ENCODE measurements at places on chromosomes 11 and 22. TPM values are rescaled to one million over a fixed set of nuclear protein-coding genes. Genes with fewer than 3 reads are reported as not detected.

GRCh38 chr11:120335556-120335907 lies 681 bp upstream of the ARHGEF12 start:
- peak overlapping the region; percentile 77 for H3K4me3 ChIP-seq
- no peak for DNase-seq
- no peaks in the 10 kb centered on the region for H3K36me3 ChIP-seq
- peaks cover 43% of the 10 kb centered on the region for H3K27me3 ChIP-seq

The PTPRCAP gene
- 266 TPM for total RNA-seq

The BACE1 gene
- total RNA-seq: not detected

The TIMM10 gene
- 39.6 TPM for total RNA-seq

GRCh38 chr11:73159297-73159696 lies 17.2 kb upstream of the FCHSD2 start:
- H3K4me1 ChIP-seq: peaks cover 86% of the 10 kb centered on the region
- no peaks in the 10 kb centered on the region for H3K36me3 ChIP-seq
- H3K27me3 ChIP-seq: no peaks in the 10 kb centered on the region
- H3K27ac ChIP-seq: peak overlapping the region; percentile 94
- H3K4me3 ChIP-seq: no peak overlapping the region
- DNase-seq: no peak

DNA sequence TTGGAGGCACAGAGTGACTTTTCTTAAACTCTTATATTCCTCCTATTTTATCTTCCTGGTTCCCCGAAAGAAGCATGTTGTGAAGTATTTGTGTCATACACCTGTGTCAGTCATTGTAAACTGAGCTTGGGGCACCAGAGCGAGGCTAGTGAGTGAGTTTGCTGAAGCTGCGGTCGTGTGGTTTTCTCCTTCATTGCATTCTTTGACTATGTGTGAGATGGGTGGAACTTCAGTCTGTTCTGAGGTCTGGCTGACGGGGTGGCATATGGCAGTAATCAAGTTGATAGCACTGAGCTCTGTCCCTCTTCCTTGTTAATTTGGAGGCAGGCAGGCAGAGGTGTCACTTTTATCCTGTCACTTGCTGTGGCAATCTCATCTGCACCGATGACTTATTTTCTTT lies 4.2 kb downstream of the VPS26B start:
- peak; percentile 90 for DNase-seq
- H3K27ac ChIP-seq: no peak overlapping the region
- H3K27me3 ChIP-seq: peaks cover 47% of the 10 kb centered on the region
- peak overlapping the region; percentile 21 for H3K4me3 ChIP-seq

DNA sequence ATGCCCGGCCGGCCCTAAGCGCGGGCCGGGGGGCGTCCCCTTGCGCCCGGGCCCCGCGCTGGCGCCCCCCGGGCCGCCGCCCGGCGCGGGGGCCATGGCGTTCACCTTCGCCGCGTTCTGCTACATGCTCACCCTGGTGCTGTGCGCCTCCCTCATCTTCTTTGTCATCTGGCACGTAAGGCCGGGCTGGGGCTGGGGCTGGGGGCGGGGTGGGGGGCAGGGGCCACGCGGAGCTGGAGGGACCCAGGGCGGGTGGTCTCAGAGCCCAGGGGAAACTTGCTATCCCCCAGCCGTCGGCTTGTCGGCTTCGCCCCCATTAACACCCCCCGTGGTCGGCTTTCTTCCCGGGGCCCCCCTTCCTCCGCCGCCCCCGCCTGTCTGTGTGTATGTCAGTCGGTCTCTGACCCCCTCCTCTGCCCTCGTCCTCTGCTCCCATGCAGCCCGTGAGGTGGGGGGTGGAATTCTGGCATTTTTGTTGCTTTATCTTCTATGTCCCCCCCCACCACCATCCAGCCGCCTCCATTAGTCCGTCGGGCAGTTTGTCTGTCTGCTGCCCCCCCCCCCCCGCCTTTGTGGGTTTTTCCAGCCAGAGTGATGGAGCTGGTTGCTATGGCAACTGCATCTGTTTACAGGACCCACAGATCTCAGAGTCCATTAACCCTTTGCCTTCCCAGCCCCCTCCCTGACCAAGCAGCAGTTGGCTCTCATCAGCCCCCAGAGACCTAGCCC lies 552 bp downstream of the CNIH2 start:
- H3K27me3 ChIP-seq: peaks cover 16% of the 10 kb centered on the region
- H3K36me3 ChIP-seq: no peaks in the 10 kb centered on the region
- H3K4me1 ChIP-seq: peaks cover 33% of the 10 kb centered on the region
- H3K27ac ChIP-seq: no peak overlapping the region
- no peak overlapping the region for H3K4me3 ChIP-seq
- DNase-seq: peak; percentile 62

- H3K36me3 ChIP-seq: peaks cover 1% of the 10 kb centered on the region
- H3K4me1 ChIP-seq: no peaks in the 10 kb centered on the region
- no peaks in the 10 kb centered on the region for H3K27me3 ChIP-seq
- DNase-seq: no peak
These were observed 57.9 kb downstream of the C2CD3 start for GRCh38 chr11:74112877-74113276.

DNA sequence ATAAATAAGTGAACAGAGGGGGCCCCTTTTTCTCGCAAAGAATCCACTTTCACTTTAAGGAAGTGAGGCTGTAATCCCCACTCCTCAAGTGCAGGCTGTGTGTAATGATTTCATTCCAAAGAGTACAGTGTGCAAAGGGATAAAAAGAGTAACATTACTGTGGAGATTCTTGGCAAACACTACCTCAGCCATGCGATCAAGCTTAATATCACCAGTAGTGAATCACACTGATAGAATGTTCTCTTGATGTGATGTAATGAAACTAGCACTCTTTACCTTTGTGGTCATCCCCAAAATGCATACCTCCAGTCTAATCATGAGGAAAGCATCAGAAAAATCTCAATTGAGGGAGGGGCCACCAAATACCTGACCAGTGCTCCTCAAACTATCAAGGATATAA lies 246.1 kb upstream of the CHORDC1 start:
- H3K4me1 ChIP-seq: no peaks in the 10 kb centered on the region
- H3K4me3 ChIP-seq: no peak overlapping the region
- H3K27ac ChIP-seq: no peak overlapping the region
- H3K36me3 ChIP-seq: no peaks in the 10 kb centered on the region
- no peaks in the 10 kb centered on the region for H3K27me3 ChIP-seq
- no peak for DNase-seq

The SORL1 gene
- total RNA-seq: 414 TPM

The TREH gene
- not detected for total RNA-seq

DNA sequence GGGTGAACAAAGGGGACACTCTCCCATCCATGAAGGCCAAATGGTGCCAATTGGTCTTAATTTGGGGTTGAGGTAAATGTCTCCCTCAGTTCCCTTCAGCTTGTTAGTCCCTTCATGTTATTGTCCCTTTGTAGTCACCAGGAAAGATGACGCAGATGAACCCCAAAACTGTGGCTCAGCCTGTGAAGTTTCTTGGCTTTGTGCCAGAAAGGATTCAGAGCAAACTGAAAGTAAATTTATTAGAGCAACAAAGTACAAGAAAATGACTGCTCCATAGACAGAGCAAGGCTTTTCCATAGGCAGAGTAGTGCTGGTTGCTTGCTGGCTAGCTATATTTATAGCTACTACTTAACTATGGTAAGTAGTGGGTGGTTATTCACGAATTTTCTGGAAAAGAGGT lies 16.7 kb downstream of the OR4C3 start:
- no peak for DNase-seq
- H3K36me3 ChIP-seq: no peaks in the 10 kb centered on the region
- no peak overlapping the region for H3K27ac ChIP-seq
- H3K4me1 ChIP-seq: no peaks in the 10 kb centered on the region

GRCh38 chr11:57069942-57070341 lies 81.2 kb downstream of the OR5AK2 start:
- no peaks in the 10 kb centered on the region for H3K27me3 ChIP-seq
- no peak overlapping the region for H3K27ac ChIP-seq
- no peak overlapping the region for H3K4me3 ChIP-seq
- no peak for DNase-seq

The PRAME gene
- 0.15 TPM for total RNA-seq

The MTCH2 gene
- 26.9 TPM for total RNA-seq

DNA sequence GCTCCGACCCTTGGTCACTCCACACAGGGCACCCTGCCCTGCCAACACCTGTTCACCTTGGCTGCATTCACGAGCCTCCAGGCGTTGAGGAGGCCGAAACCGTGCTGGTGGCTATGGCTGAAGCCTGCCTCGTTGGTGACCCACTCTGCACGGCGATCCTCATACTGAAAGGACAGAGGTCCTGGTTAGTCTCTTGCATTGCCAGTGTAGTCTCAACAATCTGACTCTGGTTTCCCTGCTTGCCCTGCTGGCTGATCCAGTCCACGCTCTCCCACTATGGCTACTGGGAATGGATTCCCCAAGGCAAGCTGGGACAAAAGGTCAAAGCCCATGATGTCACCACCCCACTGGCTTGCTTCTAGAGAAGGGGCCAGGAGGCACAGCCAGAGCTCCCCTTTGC lies 12.9 kb downstream of the PCSK7 start:
- H3K4me1 ChIP-seq: no peaks in the 10 kb centered on the region
- no peak overlapping the region for H3K27ac ChIP-seq
- no peaks in the 10 kb centered on the region for H3K27me3 ChIP-seq
- no peak overlapping the region for H3K4me3 ChIP-seq
- no peak for DNase-seq

- no peak overlapping the region for H3K4me3 ChIP-seq
- peaks cover 3% of the 10 kb centered on the region for H3K4me1 ChIP-seq
- no peak overlapping the region for H3K27ac ChIP-seq
- DNase-seq: no peak
These were observed 81.3 kb downstream of the PHF21A start for GRCh38 chr11:46039990-46040389.

GRCh38 chr11:77518471-77518870 lies 44.6 kb upstream of the PAK1 start:
- H3K36me3 ChIP-seq: no peaks in the 10 kb centered on the region
- no peak overlapping the region for H3K4me3 ChIP-seq
- no peak for DNase-seq
- H3K27me3 ChIP-seq: no peaks in the 10 kb centered on the region
- no peaks in the 10 kb centered on the region for H3K4me1 ChIP-seq

DNA sequence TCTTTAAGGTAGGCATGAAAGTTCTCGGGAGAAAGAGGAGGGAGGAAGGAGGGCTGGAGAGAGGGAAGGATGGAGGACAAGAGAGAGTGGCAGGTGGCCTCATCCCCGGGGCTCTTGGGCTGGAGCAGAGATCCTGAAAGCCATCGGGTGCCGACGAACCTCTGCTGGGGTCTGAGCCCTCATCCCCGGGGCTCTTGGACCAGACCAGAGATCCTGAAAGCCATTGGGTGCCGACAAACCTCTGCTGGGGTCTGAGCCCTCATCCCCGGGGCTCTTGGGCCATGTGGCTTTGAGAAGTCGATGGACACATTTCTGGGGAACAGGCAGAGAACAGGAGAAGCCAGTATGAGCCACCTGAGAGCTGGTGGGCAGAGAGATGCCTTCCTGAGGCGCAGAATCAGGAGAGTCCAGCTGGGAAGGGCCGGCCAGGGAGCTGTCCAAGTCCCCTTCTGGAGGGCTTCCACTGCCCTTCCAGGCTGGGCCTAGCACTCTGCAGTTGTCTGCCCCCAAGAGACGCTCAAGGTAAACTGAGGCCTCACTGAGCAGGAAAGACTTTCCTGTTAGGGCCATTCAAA lies 1398.1 kb downstream of the BRD1 start:
- no peak overlapping the region for H3K27ac ChIP-seq
- no peaks in the 10 kb centered on the region for H3K4me1 ChIP-seq
- H3K4me3 ChIP-seq: no peak overlapping the region

The TYR gene
- not detected for total RNA-seq

- H3K4me1 ChIP-seq: peaks cover 34% of the 10 kb centered on the region
- no peaks in the 10 kb centered on the region for H3K36me3 ChIP-seq
- DNase-seq: no peak
These were observed 2.9 kb downstream of the ALDH3B1 start for GRCh38 chr11:68012843-68013610.

GRCh38 chr11:88523386-88524071 lies 186.0 kb upstream of the CTSC start:
- no peaks in the 10 kb centered on the region for H3K4me1 ChIP-seq
- H3K27me3 ChIP-seq: no peaks in the 10 kb centered on the region
- no peak for DNase-seq
- no peaks in the 10 kb centered on the region for H3K36me3 ChIP-seq
- H3K4me3 ChIP-seq: no peak overlapping the region
- no peak overlapping the region for H3K27ac ChIP-seq

GRCh38 chr22:44145544-44145943 lies 35.2 kb upstream of the PARVG start:
- H3K27ac ChIP-seq: no peak overlapping the region
- no peak overlapping the region for H3K4me3 ChIP-seq
- no peaks in the 10 kb centered on the region for H3K27me3 ChIP-seq
- DNase-seq: no peak
- no peaks in the 10 kb centered on the region for H3K36me3 ChIP-seq
- H3K4me1 ChIP-seq: no peaks in the 10 kb centered on the region

- H3K4me1 ChIP-seq: peaks cover 28% of the 10 kb centered on the region
- peak overlapping the region; percentile 65 for H3K4me3 ChIP-seq
- no peak overlapping the region for H3K27ac ChIP-seq
- peak; percentile 34 for DNase-seq
These were observed 320 bp upstream of the PHLDA2 start for GRCh38 chr11:2929531-2929949.

GRCh38 chr11:57181678-57182305 lies at the start of gene LRRC55:
Gene LRRC55, plus strand, starts transcription at chr11:57181953. Its CDS starts 70 bp downstream, at chr11:57182023.
- DNase-seq: peak; percentile 4
- H3K36me3 ChIP-seq: no peaks in the 10 kb centered on the region
- H3K4me1 ChIP-seq: no peaks in the 10 kb centered on the region
- H3K27ac ChIP-seq: no peak within 1 kb of the TSS
- no peak within 1 kb of the TSS for H3K4me3 ChIP-seq
- no peaks in the 10 kb centered on the region for H3K27me3 ChIP-seq

All from B cell (primary cell).